ENCODE measurements at places on chromosomes 6 and 20.
A peak's percentile ranks its signal among the peaks of the same experiment; 100 is the strongest.

- no peak for DNase-seq
Measured at GRCh38 chr6:129673748-129674147, 36.2 kb downstream of the ARHGAP18 start.

GRCh38 chr20:49754596-49754995, 40.9 kb upstream of the B4GALT5 start:
- DNase-seq, result no peak

DNA sequence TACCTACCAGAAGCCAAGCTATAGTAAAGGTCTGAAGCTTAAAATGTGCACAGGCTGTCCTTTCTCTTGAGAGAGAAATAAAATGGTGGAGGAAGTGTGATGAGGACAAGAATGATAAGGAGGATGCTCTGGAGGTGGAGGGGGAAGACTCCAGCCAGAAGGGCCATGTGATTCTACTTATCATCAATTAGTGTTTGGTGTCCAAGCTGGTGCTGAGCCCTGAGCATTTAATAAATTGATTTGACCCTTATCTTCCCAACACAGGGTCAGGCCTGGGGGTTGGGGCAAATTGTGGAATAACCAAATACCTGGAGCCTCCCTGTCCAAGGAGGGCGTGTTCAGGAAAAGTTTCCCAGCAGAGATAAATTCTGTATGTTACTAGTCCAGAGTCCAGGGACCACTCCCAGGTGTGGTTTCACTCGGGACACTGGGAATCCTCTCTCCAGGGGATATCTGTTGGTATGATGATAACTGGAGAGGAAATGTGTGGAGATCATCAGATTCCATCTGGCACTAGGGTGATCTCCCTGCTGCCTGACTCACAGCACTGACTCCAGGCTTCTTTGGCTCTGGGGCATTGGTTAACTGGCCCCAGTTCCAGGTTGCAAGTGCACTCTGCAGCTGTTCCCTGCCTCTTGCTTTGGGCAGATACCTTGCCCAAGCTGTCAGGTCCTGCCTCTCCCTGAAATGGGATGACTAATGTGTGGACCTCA, 3.8 kb upstream of the MYBL2 start:
- DNase-seq, result no peak

DNA sequence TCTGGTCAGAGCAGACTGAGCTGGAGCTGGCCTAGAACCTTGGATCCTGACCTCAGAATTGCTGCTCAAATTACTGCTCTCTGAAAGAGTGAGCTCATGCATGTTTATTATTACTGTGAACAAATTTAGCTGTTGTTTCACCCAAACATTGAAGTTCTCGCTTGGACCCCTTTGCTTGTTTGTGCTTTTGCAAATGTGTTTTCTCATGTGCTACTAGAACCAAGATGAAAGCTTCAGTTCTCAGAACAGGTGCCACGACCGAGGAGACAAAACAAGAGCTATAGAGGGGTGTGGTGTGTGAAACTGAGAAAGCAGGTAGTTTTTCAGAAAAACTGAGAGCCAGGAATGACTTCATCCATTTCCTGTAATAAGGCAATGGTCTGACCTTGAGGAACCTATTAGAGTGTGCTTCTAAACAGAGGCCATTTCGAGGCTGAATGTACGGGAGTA, 50.0 kb upstream of the ESR1 start:
- DNase-seq, result peak; percentile 16

DNA sequence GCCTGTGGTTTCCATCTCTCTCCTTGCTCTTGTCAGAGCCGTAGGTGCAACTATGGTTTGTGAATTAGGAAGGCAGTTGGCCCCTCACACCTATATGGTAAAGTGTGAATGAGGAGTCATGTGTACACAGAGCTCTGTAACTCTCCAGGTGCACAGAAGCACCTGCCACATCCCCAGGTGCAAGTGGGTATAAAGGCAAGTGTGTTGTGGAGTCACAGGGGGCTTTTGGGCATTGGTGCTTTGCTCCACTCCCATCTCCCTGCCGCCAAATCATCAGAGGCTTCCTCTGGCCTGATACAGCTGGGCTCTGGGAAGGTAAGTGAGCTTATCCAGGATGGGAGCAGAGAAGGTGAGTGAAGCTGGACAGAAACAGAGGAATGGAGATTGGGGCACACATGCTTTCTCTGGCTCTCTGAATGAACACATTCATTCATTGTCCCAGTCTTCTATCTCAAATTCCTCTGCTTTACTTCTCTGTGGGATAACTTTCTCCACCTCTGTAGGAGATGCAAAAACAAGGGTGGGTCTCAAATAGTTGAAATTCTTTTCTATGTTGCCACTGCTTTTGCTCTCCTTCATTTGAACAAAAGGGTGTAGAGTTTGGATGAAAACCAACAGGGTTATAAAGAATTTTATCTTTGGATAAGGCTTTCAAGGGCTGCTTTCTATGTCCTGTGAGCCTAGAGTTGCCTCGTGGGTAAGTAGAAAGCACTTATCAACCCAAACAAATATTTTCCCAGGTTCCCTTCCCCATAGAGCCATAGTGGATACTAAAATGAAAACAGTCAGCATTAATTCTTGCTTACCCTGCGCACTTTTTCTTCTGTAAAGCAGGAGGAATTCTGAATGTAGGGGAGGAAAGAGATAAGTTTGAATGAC, 45.0 kb upstream of the RIPOR2 start:
- no peak for DNase-seq

GRCh38 chr6:151292974-151293687, 53.4 kb downstream of the AKAP12 start:
- no peak for DNase-seq

GRCh38 chr20:48105526-48105925, 320.2 kb upstream of the SULF2 start:
- no peak for DNase-seq

- no peak for DNase-seq
Measured at GRCh38 chr20:63848003-63848911, 13.0 kb upstream of the ABHD16B start.

GRCh38 chr6:70282919-70283461, 19.9 kb downstream of the COL9A1 start:
- no peak for DNase-seq

- no peak for DNase-seq
Measured at GRCh38 chr6:168826726-168827585, 386.0 kb downstream of the SMOC2 start.

DNA sequence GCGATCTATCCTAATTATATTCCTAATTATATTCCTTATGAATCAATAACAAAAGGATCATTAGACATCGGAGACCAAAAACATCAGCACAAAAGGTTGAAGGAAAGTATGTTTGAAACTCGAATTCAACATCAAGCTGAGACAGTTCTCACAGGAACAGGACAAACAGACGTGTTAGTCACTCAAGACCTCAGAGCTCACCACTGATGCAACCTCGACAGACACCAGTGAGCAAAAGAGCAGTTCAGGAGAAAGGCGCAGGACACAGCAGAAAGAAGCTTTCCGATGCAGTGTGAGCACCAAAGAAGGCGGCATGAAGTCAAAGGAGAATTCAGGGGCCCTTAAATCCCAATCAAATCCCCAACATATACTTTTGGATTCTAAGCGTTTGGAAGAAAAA, 6.3 kb upstream of the RAMACL start:
- no peak for DNase-seq

DNA sequence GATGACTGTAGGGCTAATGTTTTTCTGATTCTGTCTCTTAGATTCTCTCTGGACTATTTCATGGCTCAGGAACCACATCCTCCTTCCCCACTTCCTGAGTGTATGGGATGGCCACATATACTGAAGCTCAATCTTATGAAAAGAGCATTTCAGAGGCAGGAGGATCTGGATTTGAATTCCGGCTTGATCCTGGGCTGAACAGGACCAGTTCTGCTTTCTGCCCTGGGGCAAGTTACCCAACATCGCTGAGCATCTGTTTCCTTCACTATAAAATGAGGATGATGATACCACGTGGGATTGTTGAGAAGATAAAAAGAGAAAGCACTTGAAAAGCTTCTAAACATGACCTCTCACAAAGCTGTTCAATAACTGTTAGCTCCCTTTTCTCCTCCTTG, 168.4 kb upstream of the TNFAIP3 start:
- DNase-seq, result no peak

All from activated naive CD4-positive, alpha-beta T cell treated with Interleukin-2 at 50 U/mL for 16 hours (primary cell).